ENCODE measurements at places on chromosomes 5 and 9.
A peak's percentile ranks its signal among the peaks of the same experiment; 100 is the strongest.

DNA sequence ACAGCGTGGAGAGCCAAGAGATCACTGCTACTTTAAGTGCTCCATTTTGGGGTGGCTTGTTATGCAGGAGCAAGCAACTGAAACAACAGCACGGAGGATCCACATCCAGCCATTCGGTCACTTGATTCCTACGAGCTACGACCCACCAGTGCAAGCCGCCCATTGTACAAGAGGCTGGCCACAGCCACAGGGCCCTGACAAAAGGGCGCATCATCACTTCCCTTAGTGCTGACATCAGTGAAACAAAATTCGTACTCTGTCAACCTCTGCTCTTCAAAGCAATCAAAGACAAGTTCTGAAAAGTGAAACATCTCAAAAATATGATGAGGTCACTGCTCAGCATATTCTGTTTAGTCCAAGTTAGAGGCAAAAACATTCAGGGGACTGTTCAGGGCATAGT is 168.4 kb downstream of the GADD45G start:
- no peak for DNase-seq

GRCh38 chr5:22926574-22926973 is 73.4 kb upstream of the CDH12 start:
- DNase-seq, result no peak

DNA sequence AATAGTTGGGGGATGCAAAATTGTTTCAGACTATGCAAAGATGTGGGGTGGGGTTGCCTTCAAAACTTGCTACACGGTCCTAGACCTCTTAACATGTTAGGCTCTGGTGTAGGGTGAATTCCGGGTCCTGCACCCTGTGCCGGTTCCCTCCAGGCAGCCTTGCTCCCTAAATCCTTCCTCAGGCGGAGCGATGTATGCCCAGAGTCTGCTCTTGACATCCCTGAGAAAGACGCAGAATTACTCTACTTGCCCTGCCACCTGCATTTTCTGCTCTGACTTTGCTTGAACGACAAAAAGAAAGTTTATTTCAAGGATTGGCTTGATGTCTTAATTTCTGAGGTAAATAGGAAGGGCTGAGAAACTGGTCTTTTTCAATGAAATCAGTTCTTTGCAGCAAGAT is 691 bp downstream of the THBS4 start:
- no peak for DNase-seq

GRCh38 chr9:97987487-97987886 is 4.3 kb downstream of the ANP32B start:
- DNase-seq, result no peak

GRCh38 chr9:35051069-35051967 is 21.1 kb downstream of the VCP start:
- DNase-seq, result peak; percentile 69

- no peak for DNase-seq
Observed at GRCh38 chr9:96209407-96210271, 92.3 kb downstream of the HSD17B3 start.

- no peak for DNase-seq
Observed at GRCh38 chr9:89804766-89805531, 200.1 kb downstream of the GADD45G start.

- no peak for DNase-seq
Observed at GRCh38 chr5:68227532-68228160, 12.1 kb downstream of the PIK3R1 start.

- DNase-seq, result no peak
Observed at GRCh38 chr5:148586796-148587195, 67.5 kb downstream of the HTR4 start.

DNA sequence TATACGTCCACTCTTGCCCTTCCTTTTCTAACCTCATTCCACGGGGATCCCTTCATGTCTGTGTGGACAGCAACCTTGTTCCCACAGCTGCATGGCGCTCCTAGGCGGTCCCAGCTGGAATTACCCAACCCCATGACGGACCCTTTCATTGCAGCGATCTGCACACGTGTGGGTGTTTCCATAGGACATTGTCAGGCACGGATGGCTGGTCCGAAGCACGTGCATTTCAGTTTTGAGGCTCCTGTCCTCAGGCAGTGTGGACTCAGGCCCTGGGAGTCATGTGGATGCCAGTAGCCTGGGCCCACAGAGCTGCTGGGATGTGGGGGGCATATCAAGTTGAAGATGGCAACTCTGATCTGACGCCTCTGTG is 15.0 kb downstream of the CARD19 start:
- no peak for DNase-seq

GRCh38 chr9:87569008-87569509 is 71.4 kb downstream of the DAPK1 start:
- no peak for DNase-seq

DNA sequence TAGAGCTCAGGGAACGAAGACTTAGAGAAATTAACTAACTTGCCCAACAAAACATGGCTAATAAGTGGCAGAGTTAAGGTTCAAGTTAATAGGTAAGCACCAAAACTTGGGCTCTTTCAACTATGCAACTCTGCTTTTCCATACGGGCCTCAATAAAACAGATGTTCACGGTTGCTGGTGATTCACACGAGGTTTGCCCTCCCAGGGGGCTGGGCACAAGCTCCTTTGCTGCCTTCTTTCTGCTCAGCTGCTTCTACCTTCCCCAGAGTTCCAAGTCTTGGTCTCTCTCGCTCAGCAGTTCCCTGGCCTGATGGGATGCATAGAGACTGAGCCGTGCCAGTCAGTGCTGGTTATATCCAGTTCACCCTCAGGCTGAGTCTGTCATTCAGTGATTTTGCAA is 217.9 kb downstream of the SREK1 start:
- DNase-seq, result no peak

DNA sequence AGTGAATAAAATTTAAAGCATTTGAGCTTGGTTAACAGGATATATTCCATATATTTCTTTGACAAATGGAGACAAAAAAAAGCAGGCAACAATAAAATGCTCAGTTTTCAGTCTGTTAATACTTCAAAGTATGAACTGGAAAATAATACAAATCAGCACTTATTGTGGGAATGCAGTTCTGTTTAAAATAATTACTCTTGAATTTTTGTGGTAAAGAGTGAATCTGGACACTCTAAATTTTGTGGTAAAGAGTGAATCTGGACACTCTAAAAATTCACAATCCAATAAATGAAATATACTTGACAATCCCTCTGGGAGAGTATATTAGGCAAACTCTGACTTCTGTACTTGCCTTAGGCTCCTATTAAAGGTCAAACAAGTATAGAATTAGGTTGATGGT is 141.9 kb upstream of the RASA1 start:
- DNase-seq, result no peak

- no peak for DNase-seq
Observed at GRCh38 chr9:126144196-126144595, 182.4 kb upstream of the MVB12B start.

- no peak for DNase-seq
Observed at GRCh38 chr5:32836176-32836575, 125.1 kb downstream of the NPR3 start.

DNA sequence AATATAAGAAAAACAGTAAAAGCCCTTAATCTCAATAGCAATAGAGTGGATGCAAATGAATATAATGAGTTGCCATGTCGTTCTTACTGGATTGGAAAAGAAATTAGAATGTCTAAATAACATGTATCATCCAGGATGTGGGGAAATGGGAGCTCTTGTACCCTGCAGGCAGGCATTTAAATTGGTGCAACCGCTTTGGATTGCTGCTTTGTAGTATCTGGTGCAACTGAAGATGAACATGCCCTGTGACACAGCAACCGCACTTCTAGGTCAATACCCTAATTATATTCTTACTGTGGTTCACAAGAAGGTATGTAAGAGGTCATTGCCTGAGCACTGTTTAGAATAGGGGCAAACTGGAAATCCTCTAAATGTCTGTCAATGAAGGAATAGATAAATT is 18.9 kb downstream of the MRPS30 start:
- DNase-seq, result no peak

DNA sequence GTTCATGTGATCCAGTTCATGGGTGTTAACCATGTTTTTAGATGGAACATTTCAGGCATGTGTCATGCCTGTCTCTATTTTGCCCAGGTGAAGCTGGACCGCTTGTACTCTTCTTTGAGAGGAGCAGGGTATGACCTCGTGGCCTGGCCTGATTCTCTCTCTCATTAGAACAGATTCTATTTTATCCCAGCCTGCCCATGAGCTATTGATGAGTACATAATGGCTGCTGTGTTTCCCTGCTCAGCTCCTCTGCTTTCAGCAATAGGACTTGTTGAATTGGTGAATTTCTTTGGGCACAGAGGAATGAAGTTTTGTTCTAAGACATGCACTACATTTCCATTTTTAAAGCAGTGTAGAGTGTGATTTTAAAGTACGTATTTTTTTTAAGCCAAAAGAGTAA is 86.2 kb downstream of the HACD4 start:
- DNase-seq, result no peak

DNA sequence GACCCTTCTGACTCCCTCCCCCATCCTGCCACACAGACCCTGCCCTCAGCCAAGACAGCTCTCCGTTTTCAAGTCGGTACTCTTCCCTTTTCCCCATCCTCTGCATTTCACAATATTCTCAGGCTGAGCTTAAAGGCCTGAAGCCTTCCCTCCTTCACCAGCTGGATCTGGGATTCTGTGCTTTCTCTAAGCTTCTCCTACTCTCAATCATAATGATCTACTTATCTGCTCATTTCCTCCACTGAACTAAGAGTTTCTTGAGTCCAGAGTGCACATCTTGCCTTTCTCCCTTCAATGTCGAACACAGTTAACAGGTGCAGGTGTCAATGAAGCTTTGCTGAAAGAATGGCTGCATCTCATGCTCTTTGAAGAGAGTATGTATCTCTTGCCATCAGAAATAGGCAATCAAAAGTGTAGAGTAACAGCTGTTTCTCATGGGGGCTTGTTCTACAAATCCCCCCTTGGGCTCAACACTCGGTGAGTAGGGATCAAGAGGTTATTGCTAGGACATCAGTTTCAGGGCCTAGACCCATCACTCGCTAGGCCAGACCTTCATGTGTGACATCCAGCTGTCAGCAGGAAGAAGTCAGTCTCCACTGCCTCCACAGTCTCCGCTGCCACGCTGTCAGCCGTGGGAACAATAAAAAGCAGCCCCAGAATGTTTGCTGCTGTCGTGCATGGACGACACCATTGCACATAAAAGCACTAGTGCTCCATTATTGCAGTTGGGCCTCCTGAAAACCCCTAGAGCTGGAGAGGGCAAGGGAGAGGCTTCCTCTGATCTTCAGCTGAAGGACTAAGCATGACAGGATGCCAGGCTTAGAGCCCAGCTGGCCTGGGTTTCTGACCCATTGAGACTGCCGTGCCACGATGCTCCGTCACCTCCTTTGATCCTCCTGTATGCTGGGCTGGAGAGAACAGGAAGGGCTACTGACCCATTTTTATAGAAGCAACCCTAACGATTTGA is 23.7 kb downstream of the TRAF1 start:
- no peak for DNase-seq

- no peak for DNase-seq
Observed at GRCh38 chr5:133933169-133933509, 35.3 kb downstream of the C5orf15 start.

- DNase-seq, result no peak
Observed at GRCh38 chr9:137139468-137140150, 655 bp downstream of the GRIN1 start.

- DNase-seq, result no peak
Observed at GRCh38 chr9:69483886-69484422, 158.9 kb downstream of the ENTREP1 start.

DNA sequence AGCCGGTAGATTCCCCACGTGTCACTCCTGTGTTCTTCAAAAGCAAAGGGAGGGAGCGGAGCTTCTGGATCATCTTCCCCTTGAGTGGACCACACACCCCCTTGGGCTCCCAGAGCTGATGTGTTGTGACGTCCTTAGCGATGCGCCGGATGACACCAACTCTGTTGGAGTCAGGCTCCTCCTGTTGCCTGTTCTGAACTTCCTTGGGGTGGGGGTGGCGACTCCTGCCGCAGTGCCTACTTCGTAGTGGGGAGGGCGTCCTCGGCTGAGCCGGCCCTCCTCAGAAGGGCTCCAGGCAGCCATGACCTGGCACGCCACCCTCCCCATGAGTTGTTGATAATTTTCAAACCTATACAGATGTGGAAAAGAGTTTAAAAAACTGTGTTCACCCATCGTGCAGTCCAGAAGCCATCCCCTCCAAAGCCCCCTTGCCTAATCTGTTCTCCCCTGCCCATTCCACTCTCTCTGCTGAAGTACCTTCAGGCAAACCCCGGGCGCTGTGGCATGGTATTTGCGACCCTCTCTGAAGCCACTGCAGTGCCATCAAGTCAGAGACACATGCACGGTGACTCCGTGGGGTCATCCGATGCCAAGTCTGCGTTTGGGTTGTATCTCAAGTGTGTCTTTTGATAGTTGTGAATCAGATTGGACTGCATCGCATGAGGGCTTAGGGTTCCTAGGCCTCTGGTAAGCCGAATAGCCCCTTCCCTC is 16.7 kb downstream of the EXOC3 start:
- no peak for DNase-seq

- DNase-seq, result no peak
Observed at GRCh38 chr5:78763659-78764189, 115.2 kb upstream of the LHFPL2 start.

DNA sequence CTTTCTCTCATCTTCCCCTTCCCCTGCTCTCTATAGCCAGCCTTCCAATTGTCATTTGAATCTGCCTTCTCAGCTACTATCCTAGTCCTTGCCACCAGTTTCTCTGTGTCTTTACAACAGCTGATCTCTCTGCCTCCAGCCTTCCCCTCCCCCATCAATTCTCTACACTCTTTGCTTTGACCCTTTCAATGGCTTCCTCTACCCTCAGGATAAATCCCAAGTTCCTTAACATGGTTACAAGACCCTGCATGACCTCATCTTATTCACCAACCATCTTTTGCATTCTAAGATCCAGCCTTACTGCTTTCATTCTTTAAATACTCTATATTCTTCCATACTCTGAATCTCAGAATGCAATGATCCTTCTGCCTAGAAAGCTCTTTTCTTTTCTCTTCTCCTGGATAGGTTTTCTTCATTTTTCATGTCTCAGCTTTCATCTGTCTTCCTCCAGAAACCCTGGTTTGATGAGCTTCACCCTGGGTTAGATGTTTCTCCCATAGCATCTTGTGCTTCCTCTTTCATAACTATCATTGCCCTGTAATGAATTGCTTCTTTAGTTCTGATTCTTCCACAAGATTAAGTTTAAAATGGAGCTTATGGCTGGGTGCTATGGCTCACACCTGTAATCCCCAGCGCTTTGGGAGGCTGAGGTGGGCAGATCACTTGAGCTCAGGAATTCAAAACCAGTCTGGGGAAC is 58.6 kb upstream of the ZSWIM6 start:
- DNase-seq, result no peak

GRCh38 chr9:136530461-136531089 is 15.3 kb downstream of the NOTCH1 start:
- no peak for DNase-seq

- no peak for DNase-seq
Observed at GRCh38 chr5:175813943-175814630, 57.3 kb upstream of the CPLX2 start.
